Esophagus mucosa (tissue), 1 donor: ENCODE measurements at places on chromosomes 13 and 19.
A peak's percentile ranks its signal among the peaks of the same experiment; 100 is the strongest.

DNA sequence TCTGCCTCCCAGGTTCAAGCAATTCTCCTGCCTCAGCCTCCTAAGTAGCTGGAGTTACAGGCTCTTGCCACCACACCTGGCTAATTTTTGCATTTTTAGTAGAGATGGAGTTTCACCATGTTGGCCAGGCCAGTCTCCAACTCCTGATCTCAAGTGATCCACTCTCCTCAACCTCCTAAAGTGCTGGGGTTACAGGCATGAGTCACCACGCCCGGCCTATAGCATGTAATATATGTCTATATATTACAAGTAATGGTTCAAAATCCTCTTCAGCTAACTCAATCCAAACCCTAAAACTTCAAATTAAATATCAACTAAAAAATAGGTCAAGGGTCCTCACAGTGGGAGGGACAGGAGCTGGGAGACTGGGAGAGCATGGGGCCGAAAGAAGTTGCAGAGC is 28.0 kb downstream of the FPR3 start:
- ATAC-seq: no peak

DNA sequence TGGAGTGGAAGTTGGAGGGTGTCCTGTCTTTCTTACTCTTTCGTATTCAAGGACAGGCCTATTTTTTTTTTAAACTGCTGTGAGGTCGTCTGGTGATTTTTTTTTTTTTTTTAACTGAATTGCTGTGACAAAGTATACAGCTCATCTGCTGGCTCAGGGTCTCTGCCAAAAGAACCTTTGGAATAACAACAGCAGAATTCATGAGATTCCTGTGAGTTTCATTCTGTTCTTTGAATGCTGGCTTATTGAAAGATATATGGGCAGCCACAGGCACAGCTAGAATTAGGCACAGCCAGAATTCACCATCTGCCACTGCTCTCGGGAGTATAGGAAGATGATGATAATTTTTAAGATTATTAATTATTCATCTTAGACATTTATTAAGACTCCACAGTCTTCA is 21.4 kb upstream of the FRY start:
- no peak for ATAC-seq

DNA sequence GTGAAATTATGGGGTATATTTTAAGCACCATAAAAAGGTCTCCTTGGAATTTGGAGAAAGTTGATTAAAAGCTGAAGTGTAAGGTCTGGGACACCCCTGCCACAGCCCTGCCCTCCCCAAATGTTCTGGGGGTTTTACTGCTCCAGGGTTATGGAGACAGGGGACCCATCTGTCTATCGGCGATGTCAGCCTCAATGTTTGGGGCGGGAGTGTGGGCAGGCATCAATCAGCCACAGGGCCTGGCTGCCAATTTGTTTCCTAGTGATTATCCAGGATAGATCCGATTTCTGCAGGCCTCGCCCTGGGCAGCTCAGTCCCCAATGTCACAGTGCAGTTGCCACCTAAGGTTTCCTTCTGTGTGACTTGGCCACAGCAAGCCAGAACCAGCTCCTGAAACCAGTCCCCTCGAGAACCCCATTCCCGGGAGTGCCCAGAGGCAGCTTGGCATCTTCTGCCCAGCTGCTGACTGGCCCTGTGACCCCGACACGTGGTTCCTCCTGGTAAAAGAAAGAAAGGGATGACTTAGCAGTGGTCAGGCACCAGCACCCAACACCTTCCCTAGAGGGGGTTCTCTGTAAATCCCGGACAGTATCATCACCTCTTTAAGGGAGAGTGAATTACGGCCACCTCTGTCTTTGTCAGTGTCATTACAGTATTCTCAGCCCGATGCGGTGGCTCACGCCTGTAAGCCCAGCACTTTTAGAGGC is 41.6 kb downstream of the MYO9B start:
- no peak for ATAC-seq

DNA sequence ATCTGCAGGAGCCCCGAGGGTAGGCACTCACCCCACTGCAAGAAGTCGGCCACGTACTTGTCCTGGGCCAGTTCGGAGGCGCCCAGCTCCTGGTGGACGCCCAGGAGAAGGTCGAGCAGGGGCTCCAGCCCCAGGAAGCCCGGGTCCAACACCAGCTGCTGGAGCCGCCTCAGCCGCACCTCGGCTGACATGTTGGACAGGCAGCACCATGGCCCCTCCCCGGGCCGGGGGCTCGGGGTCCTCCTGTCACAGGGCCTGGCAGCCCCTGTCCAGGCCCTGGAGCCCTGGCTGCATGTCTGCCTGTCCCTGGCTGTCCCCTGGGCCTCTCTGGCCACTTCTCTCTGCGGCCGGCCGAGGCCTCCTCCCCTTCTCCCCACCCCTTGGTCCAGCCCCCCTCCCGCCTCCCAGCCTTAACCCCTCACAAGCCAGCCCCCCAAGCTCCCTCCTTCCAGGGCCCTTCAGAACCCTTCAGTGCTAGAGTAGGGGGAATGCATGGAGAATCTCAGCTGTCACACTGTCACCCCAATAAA is at the start of gene DMPK:
Gene DMPK, minus strand, starts transcription at position 329 of the 530 bp plus-strand sequence. Its CDS starts 138 bp downstream, at position 191.
- no peak for ATAC-seq

DNA sequence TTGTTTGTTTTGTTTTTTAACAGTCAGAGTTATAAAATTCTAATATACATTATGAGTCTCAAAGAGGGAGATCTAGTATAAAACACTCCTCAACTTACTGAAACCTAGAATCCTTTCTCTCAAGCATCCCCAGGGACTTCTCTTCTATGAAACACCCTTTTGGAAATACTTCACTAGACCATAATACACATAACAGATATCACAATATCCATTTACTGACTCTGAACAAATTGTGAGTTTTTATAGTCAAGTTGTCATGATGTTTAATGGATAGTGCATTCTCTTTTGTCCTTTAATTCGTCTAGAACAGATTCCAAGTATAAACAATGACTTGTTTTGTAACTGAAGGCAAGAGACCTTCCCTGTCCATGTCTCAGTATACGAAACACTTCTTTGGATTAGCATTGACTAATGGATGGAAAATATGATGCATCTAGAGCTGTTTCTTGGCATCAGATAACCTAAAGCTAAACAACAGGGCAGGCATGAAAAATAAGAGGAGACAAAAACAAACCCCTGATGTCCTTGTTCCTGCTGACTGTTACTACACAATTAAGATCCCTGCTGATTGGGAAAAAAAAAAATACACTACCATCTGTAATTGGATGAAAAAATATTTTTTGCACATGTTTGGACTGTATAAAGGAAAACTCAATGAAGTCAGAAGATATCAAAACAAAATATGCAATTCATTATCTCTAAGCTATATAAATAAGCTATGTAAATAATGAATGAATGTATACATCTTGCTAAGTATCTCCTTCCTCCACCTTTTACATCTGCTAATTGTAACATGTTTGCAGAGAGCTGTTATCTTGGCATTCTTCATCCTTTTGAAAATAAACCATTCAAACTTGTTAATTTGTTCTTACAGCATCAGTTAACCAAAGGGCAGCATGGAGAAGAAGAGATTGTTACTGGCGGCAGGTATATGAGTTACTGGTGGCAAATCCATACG is 214.2 kb downstream of the LACC1 start:
- ATAC-seq: no peak

- no peak for ATAC-seq
These were observed 182.4 kb downstream of the KCTD12 start for GRCh38 chr13:76703621-76704288.

GRCh38 chr19:708154-709143 is at the start of gene PALM:
Gene PALM (plus strand): TSS chr19:708935. CDS start chr19:709147, 212 bp downstream.
- no peak for ATAC-seq

- no peak for ATAC-seq
These were observed 7.5 kb downstream of the C3 start for GRCh38 chr19:6712692-6713670.

- ATAC-seq: no peak
These were observed 414.6 kb downstream of the ITGBL1 start for GRCh38 chr13:101866889-101867581.

- ATAC-seq: no peak
These were observed 41.8 kb downstream of the RNASEH2B start for GRCh38 chr13:50951366-50951765.

DNA sequence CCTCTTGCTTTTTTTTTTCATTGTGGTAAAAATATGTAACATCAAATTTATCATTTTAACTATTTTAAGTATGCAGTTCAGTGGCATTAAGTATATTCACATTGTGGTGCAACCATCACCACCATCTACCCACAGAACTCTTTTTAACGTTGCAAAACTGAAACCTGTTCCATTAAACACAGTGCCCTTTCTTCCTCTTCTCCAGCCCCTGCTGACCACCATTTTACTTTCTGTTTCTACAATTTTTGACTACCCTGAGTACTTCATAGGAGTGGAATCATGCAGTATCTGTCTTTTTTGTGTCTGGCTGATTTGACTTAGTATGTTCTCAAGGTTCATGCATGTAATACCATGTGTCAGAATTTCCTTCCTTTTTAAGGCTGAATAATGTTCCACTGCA is 153.1 kb downstream of the FGF9 start:
- no peak for ATAC-seq

GRCh38 chr13:112576191-112576590 is 11.8 kb downstream of the TUBGCP3 start:
- ATAC-seq: no peak

GRCh38 chr13:31587698-31588266 is 151.5 kb upstream of the RXFP2 start:
- ATAC-seq: no peak

- ATAC-seq: no peak
These were observed 232.2 kb downstream of the DLEU7 start for GRCh38 chr13:50611117-50611781.

GRCh38 chr19:41657157-41657556 is 30.3 kb upstream of the CEACAM4 start:
- peak; percentile 28 for ATAC-seq

- ATAC-seq: no peak
These were observed 400.6 kb downstream of the HS6ST3 start for GRCh38 chr13:96490496-96490989.

- no peak for ATAC-seq
These were observed 18.9 kb upstream of the ZNRF4 start for GRCh38 chr19:5436106-5436947.

- peak; percentile 66 for ATAC-seq
These were observed 18.9 kb upstream of the ZSCAN5A start for GRCh38 chr19:56333506-56333905.

- peak; percentile 49 for ATAC-seq
These were observed 31.5 kb upstream of the SLC15A1 start for GRCh38 chr13:98783856-98784478.

- peak; percentile 3 for ATAC-seq
These were observed 32.2 kb downstream of the TMEM161A start for GRCh38 chr19:19106056-19106551.

- ATAC-seq: no peak
These were observed 133.3 kb downstream of the KLF12 start for GRCh38 chr13:74000876-74001275.
